Epithelial cell of proximal tubule (primary cell): ENCODE measurements at places on chromosomes 11 and 22.

- DNase-seq = no peak
Observed at GRCh38 chr22:29663180-29663821, 56.5 kb upstream of the CABP7 start.

DNA sequence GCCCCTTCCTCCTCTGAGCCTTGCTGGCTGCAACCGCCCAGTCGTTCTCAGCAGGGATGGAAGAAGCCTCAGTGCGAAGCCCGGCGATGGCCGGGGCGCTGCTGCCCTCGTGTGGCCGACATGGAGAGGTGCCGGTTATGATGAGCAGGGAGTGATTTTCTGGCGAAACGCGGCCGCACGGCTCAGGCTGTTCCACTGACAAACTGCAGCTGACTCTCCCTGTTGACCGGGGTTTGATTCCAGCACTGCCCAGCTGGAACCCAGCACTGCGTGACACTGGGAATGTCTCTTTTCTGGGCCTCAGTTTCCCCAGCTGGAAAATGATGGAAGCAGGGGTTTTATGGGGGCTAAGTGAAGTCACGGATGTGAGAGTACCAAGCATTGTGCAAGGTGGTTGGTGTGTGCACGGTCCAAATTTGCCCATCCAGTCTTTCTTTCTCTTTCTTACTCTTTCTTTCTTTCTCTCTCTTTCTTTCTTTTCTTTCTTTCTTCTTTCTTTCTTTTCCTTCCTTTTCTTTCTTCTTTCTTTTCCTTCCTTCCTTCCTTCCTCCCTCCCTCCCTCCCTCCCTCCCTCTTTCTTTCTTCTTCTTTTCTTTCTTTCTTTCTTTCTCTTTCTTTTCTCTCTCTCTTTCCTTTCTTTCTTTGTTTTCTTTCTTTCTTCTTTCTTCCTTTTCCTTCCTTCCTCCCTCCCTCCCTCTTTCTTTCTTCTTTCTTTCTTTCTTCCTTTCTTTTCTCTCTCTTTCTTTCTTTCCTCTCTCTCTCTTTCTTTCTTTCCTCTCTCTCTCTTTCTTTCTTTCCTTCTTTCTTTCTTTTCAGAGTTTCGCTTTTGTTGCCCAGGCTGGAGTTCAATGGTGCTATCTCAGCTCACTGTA, 25.8 kb upstream of the MPPED1 start:
- DNase-seq = no peak

GRCh38 chr11:113593698-113594308, 112.3 kb downstream of the TMPRSS5 start:
- no peak for DNase-seq

DNA sequence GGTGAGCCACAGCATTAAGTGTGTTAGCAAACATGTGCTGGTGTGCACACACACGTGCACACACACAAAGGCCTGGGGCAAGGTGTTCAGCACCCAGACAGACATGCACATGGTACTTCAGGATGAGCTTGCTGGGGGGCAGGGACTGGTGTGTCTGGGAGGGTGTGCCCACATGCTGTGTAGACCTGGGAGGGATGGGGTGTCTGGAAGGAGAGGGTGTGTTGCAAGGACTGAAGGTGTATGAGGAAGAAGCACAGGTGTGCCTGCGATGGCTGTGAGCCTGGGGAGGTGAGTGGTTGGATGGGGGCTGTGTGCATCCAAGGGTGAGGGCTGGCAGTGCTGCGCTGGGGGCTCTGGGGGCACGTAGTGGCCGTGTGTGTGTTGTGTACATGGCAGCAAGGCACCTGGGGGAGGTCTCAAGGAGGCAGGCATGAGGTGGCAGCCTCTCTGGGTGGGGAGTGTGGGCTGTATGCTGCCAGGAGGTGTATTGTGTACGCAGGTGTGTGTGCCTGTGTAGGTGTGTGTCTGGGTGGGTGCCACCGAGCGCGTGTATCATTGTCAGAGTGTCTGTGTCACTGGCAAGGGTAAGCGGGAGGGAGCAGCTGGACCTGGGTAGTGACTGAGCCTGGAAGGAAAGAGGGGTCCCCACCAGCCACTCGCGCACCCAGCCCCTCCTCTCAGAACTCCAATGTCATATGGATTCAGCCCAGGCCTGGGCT, 2.2 kb downstream of the NRXN2 start:
- DNase-seq = no peak

GRCh38 chr11:12938590-12939247, 70.4 kb upstream of the RASSF10 start:
- DNase-seq = no peak

DNA sequence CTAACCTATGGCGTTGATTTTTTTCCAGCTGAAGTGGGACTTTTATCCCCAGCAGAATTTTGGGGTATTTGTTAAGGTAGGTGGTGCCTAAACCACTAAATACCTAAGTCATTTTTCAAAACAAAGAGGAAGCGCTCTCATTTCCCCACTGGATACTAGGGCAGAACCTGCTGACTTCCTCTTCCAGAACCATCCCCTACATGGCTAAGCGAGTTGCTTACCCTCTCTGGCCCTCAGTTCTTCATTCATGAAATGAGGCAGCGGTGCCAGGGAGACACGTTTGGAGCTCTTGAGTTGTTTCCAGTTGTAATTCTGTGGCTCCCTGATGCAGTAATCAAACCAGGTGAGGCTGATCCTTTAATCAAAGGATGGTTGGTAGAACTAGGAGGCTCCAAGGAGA, 10.0 kb upstream of the MTMR3 start:
- DNase-seq = no peak

DNA sequence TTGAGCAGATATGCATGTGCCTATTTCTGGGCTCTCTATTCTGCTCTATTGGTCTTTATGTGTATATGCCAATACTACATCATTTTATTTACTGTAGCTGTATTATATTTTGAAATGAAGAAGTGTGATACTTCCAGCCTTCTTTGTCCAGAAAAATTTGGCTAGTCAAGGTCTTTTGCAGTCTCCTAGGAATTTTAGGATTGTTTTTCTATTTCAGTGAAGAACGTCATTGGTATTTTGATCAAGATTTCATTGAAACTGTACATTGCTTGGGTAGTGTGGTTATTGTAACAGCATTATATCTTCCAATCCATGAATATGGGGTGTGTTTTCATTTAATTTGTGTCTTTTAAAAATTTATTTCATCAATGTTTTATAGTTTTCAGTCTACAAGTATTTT, 400.3 kb downstream of the AASDHPPT start:
- no peak for DNase-seq

- no peak for DNase-seq
Observed at GRCh38 chr11:83641511-83641910, 355.3 kb upstream of the CCDC90B start.

DNA sequence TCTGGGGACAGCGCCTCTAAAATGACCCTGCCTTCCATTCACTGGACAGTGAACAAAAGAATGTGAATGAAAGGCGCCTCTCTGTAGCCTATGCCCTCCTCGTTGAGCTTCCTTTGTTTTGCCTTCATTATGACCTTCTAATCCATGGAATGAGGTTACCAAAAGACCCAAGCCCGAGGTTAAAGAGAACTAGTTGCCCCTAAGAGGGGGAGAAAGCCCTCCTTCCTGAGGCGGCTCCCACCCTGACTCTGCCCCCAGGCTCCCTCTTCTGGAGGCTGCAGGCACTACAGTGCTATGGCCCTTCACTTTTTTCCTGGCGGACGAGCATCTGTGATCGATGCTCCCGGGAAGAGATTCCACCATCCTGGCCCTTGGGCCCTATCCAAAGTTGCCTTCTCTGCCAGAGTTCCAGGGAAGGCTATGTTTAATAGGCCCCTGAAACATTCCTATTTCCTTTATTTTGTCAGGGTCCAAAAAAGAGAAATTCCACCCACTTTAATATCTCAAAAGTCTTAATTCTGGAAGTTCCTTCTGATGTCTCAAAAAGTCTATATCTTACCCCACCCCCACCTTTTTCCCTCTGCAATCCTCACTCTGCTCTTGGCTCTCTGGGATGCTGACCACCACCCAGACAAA, 147.3 kb downstream of the FEZ1 start:
- no peak for DNase-seq

GRCh38 chr11:119169282-119169719, 776 bp downstream of the NLRX1 start:
- no peak for DNase-seq

DNA sequence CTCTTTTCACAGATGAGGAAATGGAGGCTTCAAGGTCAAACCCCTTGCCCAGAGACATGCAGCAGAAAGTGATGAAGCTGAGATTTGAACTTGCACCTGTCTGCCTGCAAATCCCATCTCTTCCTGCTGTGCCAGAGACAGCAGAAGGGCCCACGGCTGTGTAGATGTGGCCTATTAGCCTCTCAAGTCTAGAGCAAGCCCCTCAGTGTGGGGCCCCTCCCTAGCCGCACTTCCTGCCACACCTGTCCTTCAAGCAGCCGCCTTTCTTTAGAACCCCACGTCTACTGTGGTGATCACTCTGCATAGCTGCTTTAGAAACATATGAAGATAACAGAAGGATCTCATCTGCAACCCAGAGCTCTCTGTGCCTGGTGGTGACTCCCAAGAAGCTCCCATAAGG, 41.2 kb upstream of the JAM3 start:
- no peak for DNase-seq

DNA sequence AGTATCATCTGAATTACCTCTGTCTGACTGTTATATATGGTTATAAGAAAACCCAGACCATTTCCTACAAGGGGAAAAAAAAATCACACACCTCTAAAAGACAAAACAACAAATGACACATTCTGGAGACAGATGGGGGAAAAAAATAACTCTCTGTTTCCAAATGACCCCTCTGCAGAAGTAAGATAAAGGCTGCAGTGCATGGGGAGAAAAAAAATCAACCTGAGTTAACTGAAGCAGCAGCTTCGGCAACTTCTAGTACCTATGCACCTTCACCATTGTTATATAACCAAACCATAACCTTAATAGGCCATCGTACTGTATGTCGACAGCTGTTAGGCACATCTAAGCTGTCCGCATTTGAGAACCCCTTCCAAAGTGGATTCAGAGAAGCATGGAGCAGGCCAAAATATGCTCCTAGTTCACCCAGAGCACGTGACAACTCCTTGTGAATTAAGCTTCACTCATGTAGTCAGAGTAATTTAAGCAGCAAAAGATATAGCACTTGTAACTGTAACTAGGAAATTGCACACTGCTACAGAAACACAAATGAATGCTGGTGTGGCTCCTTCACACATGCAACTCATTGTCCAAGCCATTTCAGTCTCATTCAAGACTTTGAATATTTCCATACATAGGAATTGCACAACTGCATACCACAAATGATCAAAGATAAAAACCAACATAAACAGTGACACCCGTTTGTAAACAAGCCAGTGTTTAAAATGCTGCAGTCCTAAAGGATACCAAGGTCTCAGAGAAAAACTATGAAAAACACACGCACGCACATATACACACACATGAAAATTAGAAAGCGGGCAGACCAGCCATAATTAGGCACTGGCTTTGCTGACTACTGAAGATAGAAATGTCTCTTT, 2.7 kb downstream of the SIK3 start:
- no peak for DNase-seq

DNA sequence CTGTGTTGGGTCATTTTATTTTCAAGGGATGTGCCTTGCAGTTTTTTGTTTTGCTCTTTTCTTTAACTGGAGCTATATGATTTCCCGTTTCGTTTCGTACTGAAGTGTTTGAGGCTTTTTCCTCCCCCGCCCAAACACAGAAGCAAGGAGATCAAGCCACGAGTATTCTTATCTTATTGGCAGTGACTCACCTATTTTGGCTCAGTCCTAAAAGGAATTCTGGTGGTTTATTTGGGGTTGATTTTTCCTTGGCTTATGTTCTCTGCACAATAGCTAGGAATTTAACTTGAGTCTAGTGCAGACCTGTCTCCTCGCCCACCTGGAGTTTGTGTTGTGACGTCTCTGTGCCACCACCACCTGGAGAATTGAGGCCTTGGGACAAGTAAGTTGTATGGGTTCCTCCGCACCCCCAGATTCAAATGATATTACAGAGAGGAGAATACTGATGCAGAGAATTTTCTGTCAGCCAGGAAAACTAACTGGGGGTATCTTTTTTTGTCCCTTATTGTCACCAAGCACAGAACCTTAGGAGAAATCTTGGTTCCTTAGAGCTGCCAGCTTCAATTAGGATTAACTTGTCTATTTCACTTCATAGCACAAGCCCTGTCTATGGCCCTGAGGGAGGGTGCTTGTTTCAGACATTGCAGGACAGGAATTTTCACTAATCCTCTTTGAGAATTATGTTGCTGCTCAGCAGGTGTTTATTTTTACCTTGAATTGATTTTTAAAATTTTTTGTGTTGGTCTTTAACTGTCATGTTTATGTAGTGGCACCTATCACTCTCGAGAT, 90.4 kb upstream of the BIRC3 start:
- no peak for DNase-seq

DNA sequence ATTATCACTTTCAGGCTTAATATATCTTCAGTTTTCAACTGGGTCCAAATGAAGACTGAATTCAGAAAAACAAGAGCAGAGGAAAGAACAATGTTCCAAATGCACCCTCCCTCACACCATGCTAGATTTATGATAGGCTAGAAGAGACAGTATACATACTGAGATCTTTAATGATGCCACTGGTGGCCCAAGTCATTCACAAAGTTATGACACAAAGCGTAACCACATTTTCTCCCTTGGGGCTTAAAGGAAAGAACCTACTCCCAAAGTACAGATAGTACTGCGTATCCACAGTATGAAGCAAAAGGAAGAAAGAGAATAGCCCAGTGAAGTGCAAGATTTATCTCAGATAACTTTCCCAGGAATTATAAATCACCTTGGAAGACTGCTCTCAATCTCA, 10.9 kb upstream of the SOX6 start:
- DNase-seq = no peak

DNA sequence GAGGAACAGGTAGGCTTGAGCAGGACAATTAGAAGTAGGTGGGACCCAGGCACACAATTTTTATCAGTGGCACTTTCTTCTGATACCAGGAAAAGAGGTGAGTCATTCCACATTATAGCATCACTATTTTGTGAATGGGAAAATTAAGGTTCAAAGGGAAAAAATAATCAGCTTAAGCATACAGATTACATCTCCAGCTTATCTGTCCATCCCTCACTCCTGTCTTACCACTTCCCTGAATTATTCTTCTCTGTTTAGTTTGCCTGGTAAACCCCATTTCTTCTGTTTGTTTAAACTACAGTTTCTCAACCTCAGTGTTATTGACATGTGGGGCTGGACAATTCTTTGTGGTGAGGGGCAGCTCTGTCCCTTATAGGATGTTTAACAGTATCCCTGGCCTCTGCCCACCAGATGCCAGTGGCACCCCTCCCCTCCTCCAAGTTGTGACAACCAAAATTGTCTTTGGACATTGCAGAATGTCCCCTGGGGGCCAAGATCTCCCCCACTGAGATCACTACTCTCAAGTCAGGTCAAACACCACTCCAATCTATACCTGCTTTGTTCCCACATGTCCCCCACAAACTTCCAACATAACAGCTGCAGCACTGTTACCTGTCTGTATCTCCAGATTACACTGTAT, 8.5 kb upstream of the XBP1 start:
- DNase-seq = no peak
